ENCODE measurements at places on chromosomes 5 and 9.

- DNase-seq = no peak
Observed at GRCh38 chr9:70049236-70049635, 5.6 kb downstream of the MAMDC2 start.

DNA sequence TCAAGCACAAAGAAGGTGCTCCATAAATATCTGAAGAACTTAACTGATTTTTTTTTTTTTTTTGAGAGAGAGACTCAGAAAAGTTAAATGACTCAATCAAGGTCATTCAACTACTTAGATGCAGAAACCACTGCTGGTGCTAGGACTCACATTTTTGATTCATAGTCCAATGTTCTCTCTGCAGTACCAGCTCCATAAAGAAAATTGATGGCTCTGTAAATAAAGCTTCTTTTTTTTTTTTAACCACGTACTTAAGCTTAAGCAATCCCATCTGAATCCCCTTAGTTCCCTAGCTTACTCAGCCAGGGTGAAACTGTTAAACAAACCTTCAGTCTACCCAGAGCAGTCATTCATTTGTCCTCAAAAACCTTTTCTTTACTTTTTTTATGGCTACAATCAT is 657.0 kb upstream of the WWC1 start:
- DNase-seq = no peak

GRCh38 chr5:143536364-143536763 is 132.9 kb upstream of the NR3C1 start:
- no peak for DNase-seq

GRCh38 chr9:121735065-121735792 is 83.8 kb downstream of the DAB2IP start:
- DNase-seq = no peak

GRCh38 chr5:43312699-43313034 is 545 bp downstream of the HMGCS1 start:
- DNase-seq = no peak

GRCh38 chr9:115057559-115057958 is 60.4 kb downstream of the TNC start:
- DNase-seq = no peak

DNA sequence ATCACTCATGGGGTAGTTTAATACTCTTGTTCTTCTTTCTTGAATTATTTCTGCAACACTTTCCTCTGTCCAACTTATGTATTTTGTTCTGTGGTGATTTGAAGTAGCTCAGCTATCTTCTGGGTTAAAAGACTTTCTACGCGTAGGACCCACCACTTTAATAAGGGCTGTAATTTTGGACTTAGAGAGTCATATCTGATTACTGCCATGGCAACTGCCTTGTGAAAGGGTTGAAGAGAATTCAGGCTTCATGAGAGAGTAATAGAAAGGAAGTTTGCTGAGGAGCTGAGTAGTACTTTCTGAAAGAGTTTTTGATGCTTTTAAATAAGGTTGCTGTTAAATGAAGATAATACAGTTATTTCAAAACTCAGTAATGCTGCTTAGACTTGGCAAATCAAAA is 89.5 kb downstream of the TLE4 start:
- DNase-seq = no peak

- no peak for DNase-seq
Observed at GRCh38 chr9:98375138-98375726, 119.8 kb upstream of the TBC1D2 start.

- no peak for DNase-seq
Observed at GRCh38 chr9:134536101-134536900, 105.3 kb upstream of the COL5A1 start.

All from caudate nucleus (tissue), 63 donors.